ENCODE measurements at places on chromosomes 12 and 14.

DNA sequence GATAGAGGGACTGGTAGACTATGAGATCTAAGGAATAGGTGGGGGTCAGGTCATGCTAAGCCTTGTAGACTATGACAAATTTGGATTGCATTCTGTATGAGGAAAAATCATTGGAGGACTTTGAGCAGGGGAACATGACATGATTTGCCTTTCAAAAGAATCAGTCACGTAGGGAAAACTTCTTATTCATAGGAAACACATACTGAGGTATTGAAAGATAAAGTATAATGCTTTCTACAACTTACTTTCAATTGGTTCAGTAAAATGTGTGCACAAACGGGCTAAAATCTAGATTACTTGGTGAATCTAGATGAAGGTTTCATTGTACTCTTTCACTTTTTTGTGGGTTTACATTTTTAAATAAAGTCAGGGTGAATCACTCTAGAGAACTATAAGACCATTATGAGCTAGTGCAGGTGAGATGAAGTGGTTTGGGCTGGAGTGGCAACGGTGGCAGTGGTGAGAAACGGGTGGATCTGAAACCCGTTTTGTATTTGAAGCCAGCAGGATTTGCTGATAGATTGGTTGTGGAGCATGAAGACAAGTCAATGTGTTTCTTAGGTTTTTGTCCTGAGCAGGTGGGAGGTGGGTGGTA lies 6.7 kb downstream of the BBS10 start:
- no peak for DNase-seq

- no peak for DNase-seq
These were observed 229.1 kb upstream of the PELI2 start for GRCh38 chr14:55889124-55889523.

DNA sequence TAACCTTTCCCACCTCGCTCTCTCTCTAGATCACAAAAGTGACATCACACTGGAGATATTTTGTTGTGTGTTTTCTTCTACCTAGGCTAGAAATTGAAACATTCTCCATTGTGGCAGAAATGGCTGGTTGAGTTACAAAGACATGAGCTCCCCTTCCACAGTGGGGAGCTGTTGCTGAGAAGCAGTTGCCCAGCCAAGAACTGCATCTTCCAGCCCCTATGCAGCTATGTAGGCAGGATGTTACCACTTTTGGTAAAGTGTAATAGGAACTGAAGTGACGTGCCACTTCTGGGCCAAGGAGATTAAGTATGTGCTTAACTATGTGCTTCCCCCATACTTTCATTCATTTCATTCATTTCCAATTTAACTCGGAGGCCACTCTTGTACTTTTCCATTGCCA lies 138.7 kb upstream of the E2F7 start:
- DNase-seq = no peak

- DNase-seq = no peak
These were observed 25.3 kb upstream of the RBM19 start for GRCh38 chr12:113991224-113992044.

- DNase-seq = no peak
These were observed 825 bp downstream of the DHH start for GRCh38 chr12:49093792-49094159.

GRCh38 chr14:83470466-83470865 lies 1936.8 kb upstream of the SEL1L start:
- no peak for DNase-seq

- DNase-seq = no peak
These were observed 133.6 kb upstream of the NCOR2 start for GRCh38 chr12:124700810-124701592.

DNA sequence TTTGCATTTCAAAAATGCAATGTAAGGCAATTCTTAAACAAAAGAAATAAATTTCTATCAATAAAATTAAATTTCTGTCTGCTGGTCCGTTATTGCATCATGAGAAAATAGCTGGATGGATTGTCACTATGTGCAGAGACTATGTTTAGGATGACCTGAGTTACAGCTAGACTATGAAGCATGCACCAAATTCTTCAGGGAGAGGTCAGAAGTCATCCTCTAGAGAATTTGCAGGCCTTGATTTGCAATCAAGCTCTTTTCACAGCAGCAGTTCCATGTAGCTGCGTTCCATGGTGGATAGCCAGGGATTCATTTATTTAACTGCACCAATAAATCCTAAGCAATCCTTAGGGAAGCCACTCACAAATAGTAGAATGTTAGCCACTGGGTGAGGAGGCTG lies 253.7 kb downstream of the MSRB3 start:
- no peak for DNase-seq

DNA sequence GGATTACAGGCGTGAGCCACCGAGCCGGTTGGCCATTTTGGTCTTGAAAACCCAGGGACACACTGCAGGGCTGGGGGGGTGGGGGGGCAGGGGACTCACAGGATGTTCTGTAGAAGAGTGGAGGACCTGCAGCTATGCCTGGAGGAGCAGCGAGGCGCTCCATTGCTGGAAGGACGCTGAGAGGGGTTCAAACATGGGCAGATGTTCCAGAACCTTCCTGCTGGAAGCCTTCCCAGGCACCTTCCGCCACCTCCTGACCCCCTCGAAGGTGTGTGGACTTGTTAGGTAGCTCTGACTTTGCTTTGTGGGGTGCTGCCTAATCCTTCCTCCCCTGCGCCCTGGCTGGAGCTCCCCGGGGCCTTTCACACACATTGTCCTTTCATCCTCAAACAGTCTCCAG lies 19.6 kb upstream of the PPP1R13B start:
- no peak for DNase-seq

- DNase-seq = no peak
These were observed 82.4 kb downstream of the CRADD start for GRCh38 chr12:93759512-93760081.

- no peak for DNase-seq
These were observed 32.9 kb upstream of the IGF1 start for GRCh38 chr12:102513272-102513671.

DNA sequence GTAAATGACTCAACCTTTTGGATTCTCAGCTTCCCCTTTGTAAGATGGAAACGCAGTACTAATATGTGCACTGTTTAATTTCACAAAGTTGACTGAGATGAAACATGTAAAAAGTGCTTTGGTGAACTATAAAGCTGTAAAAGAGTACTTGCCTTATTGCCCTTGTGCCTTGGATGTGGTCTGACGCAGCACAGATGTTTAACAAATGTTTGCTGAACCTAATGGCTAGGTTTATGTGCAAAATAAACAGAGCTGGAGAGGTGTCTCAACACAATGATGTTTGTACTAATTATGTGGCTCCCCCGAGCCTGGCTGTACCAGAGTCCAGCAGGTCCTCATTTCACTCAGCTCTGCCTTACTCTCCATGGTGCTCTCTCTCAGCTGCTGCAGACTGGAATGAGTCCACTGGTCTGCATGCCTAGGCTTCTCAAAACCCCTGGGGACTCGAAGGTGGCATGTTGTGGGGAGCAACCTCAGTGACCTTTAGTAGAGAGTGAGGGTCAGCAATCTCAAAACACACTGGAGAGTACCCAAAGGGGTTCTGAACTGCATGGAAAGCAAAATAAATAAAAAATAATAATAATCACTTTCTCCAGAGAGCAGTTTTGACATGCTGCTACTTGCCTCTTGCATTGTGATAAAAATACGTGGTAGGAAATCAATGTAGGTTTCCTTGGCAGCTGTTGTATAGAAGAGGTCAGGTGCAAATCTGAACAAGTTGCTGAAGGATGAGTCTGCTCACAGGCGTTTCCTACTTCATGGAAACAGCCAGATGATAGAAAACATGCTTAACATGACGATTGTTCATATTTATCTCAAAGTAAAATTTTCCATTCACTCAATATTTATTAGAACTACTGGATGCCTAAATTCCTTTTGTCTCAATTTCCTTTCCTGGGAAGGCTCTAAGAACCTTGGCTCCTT lies 8.5 kb upstream of the AMIGO2 start:
- no peak for DNase-seq

DNA sequence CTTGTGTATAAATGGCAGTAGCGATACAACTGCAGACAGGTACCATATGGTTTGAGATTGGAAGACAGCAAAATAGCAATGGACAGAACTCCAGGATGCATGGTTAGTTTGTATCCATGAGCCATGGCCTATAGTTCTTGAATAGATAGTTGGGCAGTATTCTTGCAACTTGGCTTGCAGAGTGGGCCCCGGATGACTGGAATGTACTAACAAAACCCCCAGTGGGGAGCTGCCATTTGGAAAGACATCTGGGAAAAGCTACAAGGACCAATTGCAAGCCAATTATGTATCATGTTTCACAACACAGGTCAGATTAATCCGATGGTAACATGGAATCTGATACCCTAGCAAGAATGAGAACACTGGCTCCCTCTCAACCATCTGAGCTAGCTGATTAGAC lies 279.6 kb downstream of the RERGL start:
- DNase-seq = no peak

DNA sequence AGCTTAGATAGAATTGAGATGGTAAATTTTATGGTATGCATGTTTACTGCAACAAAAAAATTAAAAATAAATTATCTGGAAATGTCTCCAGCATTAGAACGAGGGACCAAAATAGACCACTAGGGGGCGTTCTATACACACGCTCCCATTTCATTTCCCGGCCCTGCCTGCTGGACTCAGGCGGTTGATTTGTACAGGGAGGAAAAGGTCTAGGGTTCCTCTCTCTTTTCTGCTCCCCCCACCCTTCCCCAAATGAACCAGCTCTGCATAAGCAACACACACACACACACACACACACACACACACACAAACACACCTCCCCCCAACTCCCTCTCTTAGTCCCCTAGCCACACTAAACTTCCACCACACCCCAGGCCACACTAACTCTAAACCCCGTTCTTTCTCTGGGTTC lies 7.8 kb upstream of the DTX1 start:
- peak; percentile 38 for DNase-seq

- no peak for DNase-seq
These were observed 720.5 kb downstream of the VRK1 start for GRCh38 chr14:97517566-97518234.

DNA sequence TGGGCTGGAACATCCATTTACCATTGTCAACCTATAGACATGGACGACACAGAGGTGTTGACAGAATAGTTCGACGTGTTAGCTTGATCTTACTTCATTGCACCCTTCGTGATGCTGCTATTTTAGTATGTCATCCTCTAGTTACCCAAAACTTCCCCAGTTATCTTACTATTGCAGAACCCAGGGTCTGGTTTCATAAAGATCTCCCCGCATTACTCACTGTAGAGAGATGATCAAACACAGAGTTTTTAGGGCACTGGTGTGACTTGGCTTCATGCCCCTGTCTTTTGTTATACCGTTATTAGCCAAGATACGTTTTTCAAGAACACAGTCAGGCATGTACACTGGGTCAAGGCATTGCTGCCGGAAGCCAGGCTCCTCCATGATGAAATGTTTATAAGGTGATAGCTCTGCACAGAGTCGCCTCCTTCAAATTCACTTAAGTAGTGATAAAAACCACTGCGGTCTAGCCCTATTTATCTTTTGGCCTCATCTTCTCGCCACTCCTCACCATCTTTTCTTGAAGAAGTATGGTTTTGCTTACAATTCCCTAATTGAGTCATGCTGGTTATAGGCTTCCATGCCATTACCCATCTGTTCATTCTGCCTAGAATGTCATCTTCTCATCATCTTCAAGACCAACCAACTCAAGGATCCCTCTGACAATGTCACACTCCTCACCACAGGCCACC lies 1127.9 kb downstream of the VRK1 start:
- no peak for DNase-seq

DNA sequence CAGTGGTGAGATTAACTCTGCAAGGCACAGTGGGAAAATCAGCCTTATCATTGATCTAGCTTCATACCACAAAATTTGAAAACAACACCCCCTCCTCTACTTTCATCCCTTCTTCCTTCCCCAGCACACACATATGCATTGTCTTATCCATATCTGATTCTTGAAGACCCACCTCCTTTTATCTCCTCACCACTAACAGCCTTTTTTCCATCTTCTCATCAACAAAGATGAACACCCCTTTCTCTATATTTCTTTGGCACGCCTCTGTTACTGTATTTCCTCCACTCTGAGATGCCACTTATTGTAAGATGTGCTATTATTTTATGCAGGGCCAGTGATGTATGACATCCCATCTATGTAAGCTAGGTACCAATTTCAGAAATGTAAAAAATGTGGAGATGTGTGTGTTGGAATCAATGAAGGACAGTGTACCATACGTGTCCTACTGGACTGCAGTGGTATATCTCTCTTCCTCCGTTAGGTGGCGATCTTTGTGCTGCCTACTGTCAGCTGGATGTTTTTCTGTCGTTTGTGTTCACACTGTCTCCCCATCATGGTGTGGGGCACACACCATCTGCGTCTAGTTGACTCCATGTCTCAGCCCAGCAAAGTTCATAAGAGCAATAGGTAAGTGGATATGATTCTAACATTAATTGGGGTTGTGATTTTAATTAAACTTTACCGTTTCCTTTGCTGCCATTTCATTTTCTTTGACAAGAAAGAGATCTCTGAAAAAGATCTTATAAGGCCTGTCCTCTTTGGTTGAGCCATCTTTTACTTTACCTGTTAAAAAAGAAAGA lies 24.0 kb downstream of the CCDC38 start:
- DNase-seq = peak; percentile 13

- no peak for DNase-seq
These were observed 36.8 kb upstream of the SPTSSA start for GRCh38 chr14:34498684-34499412.

DNA sequence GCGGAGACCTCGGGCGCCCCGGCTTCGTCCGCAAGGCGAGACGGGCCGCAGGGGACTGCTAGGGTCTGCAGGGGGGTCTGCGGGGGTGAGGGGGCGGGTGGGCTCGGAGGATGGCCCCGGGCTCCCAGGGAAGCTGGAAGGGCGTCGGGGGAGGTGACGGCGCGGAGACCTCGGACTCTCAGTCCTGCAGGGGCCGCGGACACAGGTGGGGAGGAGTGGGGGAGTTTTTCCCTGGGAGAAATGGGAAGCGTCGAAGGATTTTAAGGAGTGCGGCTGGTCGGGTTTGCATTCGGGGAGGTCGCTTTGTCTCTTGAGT lies 25.9 kb downstream of the ZBTB42 start:
- no peak for DNase-seq

DNA sequence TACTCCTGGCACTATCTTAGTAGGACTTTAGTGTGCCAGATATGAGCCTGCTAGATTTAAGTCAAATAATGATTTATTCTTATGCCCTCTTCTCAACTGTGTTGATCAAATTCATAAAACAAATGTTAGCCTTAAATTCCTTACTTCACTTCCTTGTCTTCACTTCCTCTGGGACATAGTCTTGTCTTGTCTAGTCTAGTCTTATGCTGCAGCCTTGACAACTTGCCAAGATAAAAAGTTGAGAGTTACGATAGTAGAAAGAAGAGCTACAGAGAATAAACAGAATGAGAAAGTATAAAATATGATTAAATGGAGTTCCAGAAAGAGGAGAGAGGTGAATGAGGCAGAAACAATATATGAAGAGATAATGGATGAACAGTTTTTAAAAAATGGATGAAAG lies 378.1 kb downstream of the DAD1 start:
- no peak for DNase-seq

- DNase-seq = no peak
These were observed 58.6 kb downstream of the GLT1D1 start for GRCh38 chr12:128911861-128912260.
